ENCODE measurements at places on chromosomes 2 and 18.

DNA sequence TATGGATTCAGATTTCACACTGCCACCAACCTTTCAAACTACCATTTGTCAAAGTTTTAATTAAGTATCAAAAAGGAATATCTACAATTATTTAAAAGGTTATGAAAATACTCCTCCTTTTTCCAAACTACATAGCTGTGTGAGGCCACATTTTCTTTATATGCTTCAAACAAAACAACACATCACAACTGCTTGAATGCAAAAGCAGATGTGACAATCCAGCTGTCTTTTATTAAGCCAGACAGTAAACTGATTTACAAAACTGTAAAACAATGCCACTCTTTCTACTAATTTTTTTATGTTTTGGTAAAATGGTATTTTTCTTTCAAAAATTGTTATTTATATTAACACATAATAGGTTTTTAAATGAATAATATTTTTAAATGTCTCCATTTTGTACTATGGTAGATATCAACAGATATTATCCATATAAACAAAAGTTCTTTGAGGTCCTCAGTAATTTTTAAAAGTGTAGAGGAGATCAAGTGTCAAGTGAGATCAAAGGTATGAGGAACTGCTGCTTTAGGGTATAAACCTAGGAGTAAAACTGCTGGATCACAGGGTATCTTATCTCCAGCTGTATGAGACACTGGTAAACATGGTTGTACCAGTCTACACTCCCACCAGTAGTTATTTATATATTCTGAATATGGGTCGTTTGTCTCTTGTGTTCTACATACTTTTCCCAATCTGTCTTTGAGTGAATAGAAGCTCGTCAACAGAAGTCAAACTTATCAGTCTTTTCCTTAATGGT lies 68.8 kb upstream of the SERTAD2 start:
- no peak for DNase-seq

GRCh38 chr2:66805016-66805865 lies 370.3 kb downstream of the MEIS1 start:
- no peak for DNase-seq

DNA sequence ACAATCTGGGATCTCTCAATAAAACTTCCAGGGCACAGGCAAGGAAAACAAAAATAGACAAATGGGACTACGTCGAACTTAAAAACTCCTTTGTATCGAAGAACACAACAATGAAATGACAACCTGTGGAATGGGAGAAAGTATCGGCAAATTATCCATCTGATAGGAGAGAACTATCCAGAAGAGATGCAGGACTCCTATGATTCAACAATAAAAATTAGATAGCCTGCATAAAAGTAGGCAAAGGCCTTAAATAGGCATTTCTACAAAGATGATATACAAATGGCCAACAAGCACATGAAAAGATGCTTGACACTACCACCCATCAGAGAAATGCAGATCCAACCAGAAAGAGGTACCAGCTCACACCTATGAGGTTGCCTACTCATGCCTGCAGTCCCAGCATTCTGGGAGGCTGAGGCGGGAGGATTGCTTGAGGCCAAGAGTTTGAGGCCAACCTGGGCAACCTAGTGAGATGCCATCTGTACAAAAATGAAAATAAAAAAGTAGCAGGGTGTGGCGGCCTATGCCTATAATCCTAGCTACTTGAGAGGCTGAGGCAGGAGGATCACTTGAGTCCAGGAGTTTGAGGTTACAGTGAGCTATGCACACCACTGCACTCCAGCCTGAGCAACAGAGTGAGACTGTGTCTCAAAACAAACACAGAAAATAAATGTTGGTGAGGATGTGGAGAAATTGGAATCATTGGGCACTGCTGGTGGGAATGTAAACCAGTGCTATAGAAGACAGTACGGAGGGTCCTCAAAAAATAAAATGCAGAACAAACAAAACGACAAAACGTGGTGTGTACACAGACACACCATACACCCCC lies 21.6 kb downstream of the TWIST2 start:
- no peak for DNase-seq

DNA sequence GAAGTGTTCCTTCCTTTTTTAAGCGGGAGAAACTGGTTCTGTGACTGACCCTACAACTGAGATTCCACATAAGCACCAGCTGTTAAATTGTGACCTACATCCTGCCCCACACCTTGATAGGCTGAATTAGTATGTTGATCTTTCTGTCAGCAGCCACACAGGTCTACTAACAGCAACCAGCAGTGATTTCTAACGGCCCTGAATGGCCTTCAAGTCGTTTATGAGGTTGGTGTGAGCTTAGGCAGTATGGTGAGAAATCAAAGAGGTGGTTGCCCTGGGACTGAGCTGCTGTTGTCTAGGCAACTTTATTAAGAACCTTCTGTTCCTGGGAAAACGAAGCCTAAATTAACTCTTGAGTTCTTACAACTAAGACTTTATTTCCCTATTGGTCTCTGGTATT lies 197.2 kb upstream of the FSHR start:
- no peak for DNase-seq

DNA sequence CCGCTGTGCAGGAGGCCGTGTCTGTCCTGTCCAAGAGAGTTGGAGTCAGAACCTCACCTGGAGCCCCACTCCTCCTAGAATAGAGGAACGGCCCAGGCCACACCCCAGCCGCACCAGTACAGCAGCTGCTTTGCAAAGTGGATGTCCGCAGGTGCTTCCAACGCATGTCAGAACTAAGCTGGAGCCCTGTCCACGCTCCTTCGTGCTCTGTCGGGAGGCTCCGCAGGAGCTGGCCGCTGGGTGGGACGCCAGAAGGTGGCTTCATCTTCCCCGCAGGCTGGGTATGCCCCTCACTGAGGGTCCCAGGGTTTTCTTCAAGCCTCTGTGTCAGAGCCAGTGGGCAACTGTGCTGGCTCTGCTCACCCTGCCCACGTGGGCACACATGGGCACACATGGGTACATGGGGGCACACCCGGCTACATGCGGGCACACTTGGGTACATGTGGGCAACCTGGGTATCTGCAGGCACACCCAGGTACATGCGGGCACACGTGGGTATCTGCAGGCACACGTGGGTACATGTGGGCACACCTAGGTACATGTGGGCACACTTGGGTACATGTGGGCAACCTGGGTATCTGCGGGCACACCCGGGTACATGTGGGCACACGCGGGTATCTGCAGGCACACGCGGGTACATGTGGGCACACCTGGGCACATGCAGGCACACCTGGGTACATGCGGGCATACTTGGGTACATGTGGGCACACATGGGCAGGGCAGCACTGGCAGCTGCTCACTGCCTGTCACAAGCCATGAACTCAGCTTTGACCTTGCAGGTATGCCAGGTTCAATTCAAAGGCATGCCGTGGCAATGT lies 67.1 kb upstream of the CTDP1 start:
- no peak for DNase-seq

- no peak for DNase-seq
Measured at GRCh38 chr18:59050661-59051057, 89.0 kb upstream of the SEC11C start.

DNA sequence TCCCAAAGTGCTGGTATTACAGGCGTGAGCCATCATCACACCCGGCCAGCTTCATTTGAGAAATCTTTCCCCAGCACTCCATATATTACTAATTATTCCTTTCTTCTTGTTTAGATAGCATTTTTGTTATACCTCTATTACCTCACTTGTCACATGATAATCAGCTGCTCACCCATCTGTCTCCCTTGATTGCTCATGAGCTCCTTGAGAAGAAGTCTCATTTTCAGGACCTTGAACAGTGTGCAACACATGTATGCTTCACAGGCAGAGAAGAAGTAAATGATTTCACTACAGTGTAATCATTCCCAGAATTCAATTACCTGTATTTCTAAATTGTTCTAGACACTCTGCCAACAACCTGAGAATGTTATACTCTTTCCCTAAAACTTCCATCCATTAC lies 6.2 kb downstream of the PAIP2B start:
- no peak for DNase-seq

DNA sequence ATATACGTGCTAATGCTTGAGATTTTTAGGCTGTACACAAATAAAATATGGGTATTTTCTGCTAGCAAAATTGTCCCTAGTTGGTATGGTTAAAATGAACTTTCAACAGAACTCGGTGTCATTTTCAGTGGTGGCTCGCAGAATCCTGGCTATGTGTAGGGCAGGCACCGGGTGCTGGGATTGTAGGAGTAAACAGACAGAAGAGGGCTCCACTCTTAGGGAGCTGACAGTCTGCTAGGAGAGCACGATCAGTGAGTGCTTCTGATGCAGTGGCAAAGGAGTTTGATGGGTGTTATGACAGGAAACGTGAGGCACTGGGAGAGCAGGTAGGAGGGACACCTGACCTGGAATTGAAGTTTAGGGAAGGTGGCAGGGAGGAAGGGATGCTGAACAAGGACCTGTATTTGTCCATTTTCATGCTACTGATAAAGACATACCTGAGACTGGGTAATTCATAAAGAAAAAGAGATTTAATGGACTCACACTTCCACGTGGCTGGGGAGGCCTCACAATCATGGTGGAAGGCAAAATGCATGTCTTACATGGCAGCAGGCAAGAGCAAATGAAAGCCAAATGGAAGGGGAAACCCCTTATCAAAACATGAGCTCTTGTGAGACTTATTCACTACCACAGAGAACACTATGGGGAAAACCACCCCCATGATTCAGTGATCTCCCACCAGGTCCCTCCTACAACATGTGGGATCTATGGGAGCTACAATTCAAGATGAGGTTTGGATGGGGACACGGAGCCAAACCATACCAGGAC lies 105.4 kb upstream of the LCLAT1 start:
- DNase-seq, result no peak

DNA sequence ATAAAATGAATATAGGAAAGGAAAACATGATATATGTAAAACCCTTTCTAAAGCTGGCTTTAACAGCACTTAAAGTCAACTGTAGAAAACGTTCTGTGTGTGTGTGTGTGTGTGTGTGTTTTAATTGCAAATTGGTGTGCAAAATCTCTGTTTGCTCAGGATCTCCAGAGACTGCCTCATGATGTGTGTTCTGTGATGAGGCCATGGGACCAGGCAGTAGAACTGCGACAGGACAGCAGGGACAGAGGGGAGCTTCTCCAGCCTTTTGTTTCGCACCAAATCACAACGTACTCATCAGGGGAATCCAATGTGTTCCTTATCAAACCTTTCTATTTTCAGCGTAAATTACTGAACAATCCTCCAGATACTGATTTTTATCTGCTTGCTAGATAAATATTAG lies 66.7 kb downstream of the NXPH2 start:
- DNase-seq, result no peak

- peak; percentile 29 for DNase-seq
Measured at GRCh38 chr2:27370816-27371620, 602 bp downstream of the SNX17 start.

DNA sequence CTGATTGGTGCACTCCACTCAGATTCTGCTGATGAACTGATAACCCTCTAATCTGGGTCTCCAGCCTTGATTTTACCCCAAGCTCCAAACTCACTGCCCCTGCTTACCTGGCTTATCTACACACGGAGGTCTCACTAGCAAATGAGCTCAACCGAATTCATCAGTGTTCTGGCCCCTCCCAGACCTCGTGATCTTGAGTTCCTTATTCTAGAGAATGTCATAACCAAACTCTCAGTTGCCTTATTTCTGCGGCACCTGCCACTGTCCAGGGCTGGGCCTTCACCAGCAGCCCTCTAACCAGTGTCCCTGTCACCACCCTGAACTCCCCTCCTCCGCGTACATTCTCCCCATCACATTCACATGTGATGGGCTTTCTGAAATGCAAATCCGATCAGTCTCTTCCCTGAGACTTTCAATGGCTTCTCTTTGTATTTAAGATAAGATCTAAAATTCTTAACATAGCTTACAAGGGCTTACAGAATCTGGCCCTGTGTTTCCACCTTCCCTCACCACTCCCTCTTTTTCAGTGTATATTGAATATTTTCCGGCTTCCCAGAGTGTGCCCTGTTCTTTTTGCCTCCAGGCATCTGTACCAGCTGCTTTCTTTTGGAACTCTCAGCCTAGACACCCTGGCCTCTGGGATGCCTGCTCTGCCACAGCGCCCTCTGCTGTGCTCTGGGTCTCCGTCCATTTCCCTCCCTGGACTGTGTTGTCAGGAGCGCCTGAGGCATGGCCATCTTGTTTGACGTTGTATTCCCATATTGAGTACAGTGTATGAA lies 31.1 kb downstream of the NAB1 start:
- DNase-seq, result peak; percentile 66

DNA sequence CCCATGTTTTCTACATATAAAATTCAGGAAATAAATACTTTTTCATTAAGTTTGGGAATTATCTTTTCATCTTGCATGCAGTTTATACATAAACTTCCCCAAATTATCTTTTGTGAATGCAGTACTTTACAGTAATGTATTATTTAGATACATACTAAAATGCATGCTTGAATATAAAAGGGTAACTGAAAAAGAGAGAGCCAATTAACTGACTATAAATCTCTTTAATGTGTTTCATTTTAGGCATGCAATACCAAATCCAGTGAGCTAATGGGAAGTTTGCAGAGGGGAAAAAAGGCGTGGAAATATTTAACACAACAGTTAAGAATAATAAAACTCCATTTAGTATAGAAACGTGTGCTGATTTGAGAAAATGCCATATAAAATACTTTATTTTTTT lies 39.2 kb downstream of the COL4A4 start:
- no peak for DNase-seq

DNA sequence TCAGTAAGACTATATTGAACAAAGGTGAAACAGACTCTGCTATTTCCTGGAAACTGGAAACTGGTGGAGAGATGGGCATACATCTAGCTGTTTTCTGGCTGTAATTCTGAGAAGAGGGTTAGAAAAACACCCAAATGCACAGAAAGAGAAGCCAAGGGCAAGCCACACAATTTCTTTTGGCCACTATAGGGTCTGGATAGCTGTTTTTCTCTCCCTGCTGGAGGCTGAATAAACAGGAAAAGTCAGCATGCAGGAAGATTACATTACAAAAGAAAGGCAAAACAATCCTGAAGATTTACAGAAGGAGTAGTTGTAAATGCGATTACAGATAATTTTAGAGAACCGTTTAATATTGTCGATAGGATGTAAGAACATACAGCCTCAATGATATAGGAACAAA lies 186.2 kb upstream of the REG3G start:
- DNase-seq, result no peak

GRCh38 chr2:2183176-2183575 lies 147.9 kb downstream of the MYT1L start:
- no peak for DNase-seq

- peak; percentile 54 for DNase-seq
Measured at GRCh38 chr2:200471324-200471848, 38.5 kb downstream of the KCTD18 start.
